Mononuclear cell (primary cell): ENCODE measurements at places on chromosomes 6 and 20. TPM values are rescaled to one million over a fixed set of nuclear protein-coding genes. Genes with fewer than 3 reads are reported as not detected.

Gene RAET1L
- 0.10 TPM for total RNA-seq

Gene DDAH2
- 9.8 TPM for total RNA-seq

Gene DYNLT2
- 7.2 TPM for total RNA-seq

Gene SEL1L2
- total RNA-seq: not detected

Gene C6orf141
- total RNA-seq: 0.21 TPM

Gene ENPP5
- total RNA-seq: 0.42 TPM

Gene C20orf202
- total RNA-seq: not detected

Gene TFAP2D
- total RNA-seq: not detected

Gene CALHM6
- total RNA-seq: 19.7 TPM

Gene DEFB118
- total RNA-seq: not detected

Gene HCRTR2
- not detected for total RNA-seq

Gene ARHGAP40
- total RNA-seq: not detected

Gene POU3F2
- total RNA-seq: under 0.01 TPM

Gene HLA-G
- 0.63 TPM for total RNA-seq

Gene RIPPLY2
- total RNA-seq: under 0.01 TPM

Gene CD40
- total RNA-seq: 10.2 TPM

Gene C6orf52
- not detected for total RNA-seq

Gene APOBEC2
- total RNA-seq: not detected

Gene CST2
- not detected for total RNA-seq

Gene HSF2
- total RNA-seq: 52.9 TPM

Gene PBOV1
- not detected for total RNA-seq

Gene DLL1
- 1.8 TPM for total RNA-seq
